Hepatocyte (in vitro differentiated cells): ENCODE measurements at places on chromosomes 5 and 9. TPM values are rescaled to one million over a fixed set of nuclear protein-coding genes. Genes with fewer than 3 reads are reported as not detected.
A peak's percentile ranks its signal among the peaks of the same experiment; 100 is the strongest.

The DMRT3 gene
- 0.28 TPM in 1 of 2 replicates, not detected in the other for polyA plus RNA-seq

The CLINT1 gene
- polyA plus RNA-seq: 78.0 and 84.0 TPM in 2 replicates

The TEK gene
- 2.0 TPM in 2 replicates for polyA plus RNA-seq

DNA sequence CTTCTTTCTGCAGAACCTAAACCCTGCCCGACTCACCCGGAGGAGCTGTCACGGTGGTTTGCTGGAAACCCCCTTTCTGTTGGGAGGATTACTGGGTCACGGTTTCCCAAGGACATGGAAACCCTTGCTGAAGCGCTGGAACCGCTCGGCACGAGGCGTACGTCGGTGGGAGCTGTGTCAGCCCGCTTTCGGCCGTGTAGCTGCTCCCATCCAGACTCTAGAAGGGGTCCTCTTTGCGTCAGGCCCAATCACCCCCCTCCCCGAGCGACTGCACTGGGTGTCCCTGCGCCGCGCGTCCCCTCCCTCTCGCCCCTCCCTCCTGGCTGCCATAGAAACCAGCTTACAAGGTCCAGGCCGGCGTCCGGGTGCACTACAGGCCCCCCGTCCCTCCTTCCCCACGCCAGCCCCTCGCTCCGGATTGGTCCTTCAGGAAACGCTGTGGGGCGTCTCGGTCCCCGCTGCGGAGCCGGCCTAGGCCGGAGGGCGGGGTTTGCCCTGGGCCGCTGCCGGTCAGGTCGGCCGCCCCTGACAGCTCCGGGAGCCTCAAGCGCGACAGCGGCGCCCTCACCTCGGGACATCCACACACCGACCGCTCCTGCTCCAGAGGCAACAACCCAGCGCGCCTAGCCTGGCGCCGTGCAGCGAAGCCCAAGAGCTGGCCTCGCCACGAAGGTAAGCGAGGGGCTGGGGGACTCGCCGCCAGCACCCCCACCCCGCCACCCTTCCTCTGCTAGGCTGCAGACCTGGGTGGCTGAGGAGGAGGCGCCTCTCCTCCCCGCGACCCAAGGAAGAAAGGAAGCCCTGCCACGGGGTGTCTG, at the start of gene NIM1K:
Gene NIM1K (plus strand): TSS at position 486 of the 818 bp plus-strand sequence. CDS start 53,551 bp downstream, outside the sequence.
- peaks cover 38% of the 10 kb centered on the region for H3K27me3 ChIP-seq
- DNase-seq: peak; percentile 60
- no peak within 1 kb of the TSS for H3K27ac ChIP-seq
- H3K36me3 ChIP-seq: no peaks in the 10 kb centered on the region

GRCh38 chr5:80282054-80282453, 26.2 kb upstream of the SERINC5 start:
- H3K27me3 ChIP-seq: no peaks in the 10 kb centered on the region
- H3K4me3 ChIP-seq: no peak overlapping the region
- no peaks in the 10 kb centered on the region for H3K4me1 ChIP-seq
- no peaks in the 10 kb centered on the region for H3K36me3 ChIP-seq
- no peak for DNase-seq

The OCLN gene
- 49.6 and 72.7 TPM in 2 replicates for polyA plus RNA-seq

The MEGF10 gene
- polyA plus RNA-seq: 1.1 and 1.7 TPM in 2 replicates
